ENCODE measurements at places on chromosomes 4 and X.
A peak's percentile ranks its signal among the peaks of the same experiment; 100 is the strongest.

GRCh38 chrX:131046596-131046995 lies 11.6 kb upstream of the ARHGAP36 start:
- DNase-seq = no peak

- DNase-seq = peak; percentile 61
Measured at GRCh38 chrX:20530406-20530921, 263.8 kb upstream of the RPS6KA3 start.

- peak; percentile 92 for DNase-seq
Measured at GRCh38 chrX:45806410-45807121, 605.9 kb upstream of the DIPK2B start.

DNA sequence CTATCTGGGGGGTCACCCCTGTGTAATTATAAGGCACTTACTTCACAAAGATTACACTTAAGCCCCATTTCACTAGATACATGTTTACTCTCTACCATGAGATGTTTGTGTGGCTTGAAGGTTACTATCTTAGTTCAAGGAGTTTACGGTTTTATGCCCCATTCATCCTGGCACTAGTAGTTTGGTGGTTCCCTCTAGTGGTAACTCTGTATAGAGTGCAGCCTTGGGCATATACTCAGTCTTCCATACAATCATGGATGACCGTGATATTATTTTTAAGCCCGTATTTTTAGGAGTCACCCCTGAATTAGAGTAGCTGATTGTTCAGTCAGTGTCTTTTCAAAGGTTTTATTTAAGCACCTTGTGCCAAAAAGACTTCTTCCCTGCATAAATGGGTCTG lies 109.9 kb upstream of the FAM47C start:
- peak; percentile 0 for DNase-seq

GRCh38 chr4:83617371-83618035 lies 81.6 kb downstream of the GPAT3 start:
- no peak for DNase-seq

- peak; percentile 0 for DNase-seq
Measured at GRCh38 chrX:81414630-81415029, 212.7 kb downstream of the SH3BGRL start.
